ENCODE measurements at places on chromosomes 7 and 10.

- no peak for DNase-seq
These were observed 99.8 kb downstream of the HBP1 start for GRCh38 chr7:107268594-107268993.

- DNase-seq = no peak
These were observed 6.5 kb downstream of the BLVRA start for GRCh38 chr7:43764807-43765491.

- no peak for DNase-seq
These were observed 418.5 kb upstream of the SEMA3A start for GRCh38 chr7:84612981-84613681.

DNA sequence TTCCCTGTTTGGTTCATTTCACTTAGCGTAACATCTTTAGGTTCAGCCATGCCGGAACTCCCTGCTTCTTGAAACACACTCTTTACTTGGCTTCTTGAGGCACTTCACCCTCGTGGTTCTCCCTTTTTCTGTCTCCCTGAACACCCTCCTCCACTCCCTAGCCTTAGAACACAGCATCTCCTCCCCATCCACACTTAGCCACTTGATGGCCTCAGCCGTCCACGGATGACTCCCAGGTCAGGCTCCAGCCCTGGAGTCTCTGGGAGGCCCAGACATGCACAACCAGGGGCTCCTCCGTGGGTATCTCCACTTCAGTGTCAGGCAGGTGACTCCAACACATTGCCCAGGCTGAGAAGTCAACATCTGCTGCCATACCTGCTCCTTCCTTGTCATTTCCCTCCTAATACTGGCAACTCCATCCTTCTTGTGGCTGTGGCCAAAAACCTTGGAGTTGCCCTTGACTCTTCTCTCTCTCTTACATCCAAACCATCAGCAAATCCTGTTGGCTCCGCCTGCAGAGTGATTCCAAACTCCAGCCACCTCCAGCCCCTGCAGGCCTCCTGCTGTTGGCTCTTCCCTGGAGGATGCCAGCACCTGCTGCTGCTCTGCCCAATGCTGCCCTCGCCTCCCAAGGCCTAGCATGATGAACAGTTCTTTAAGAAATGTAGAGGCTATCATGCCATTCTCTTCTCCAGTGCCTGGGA lies 8.4 kb upstream of the INMT start:
- DNase-seq = no peak

GRCh38 chr10:37667736-37668135 lies 189.7 kb downstream of the ZNF248 start:
- DNase-seq = no peak

GRCh38 chr7:116687801-116688201 lies 15.8 kb downstream of the MET start:
- DNase-seq = no peak

GRCh38 chr7:7117935-7118586 lies 64.3 kb upstream of the C1GALT1 start:
- peak; percentile 44 for DNase-seq

DNA sequence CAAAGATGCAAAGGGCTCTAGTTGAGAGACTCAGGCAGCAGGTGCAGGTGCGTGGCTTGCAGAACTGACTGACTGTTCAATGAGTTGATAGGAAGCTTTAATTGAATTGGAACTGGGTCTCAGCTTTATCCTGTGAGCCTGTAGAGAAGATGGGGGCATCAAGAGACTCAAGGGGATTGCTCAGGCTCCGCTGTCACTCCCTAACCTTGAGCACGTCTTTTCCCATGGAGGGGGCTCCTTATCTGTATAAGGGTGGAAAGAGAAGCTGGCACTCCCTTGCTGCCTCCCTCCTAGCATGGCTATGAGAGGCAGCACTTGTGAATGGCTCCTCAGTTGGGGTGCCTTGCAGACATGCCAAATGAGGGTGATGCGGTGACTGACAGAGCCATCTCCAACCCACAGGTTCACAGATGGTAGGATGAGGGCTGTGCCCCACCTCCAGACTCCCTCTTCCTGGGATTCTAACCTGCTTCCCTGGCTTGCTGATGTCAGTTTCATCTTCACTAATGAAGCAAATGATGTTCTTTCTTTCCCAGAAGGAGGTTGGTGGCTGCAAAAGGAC lies 12.4 kb upstream of the PLEKHA1 start:
- DNase-seq = no peak

DNA sequence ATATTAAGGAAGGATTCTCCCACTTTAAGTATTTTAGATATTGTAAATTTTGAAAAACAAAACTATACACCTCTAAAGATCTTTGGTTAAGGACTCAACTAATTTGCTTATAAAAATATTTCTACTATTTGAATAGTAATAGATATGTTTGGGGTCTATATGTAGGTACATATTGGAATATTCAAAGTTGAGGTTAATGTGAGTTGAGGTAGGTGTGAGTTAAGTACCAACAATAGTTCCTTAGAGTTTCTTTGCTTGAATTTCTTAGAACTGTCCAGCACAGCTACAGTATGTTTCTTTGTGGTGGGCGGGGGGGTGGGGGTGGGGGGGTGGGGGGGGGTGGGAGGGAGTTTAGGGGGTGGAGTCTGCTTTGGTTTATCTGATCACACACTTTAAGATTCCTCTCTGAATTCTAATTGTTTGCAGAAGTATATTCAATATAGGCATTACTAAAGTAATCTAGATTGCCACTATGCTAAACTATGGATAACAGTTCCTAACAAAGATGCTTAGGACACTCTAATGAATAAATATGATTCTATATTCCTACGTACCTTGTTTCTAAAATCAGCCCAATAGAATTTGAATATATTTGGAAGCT lies 2.1 kb downstream of the GRM3 start:
- DNase-seq = no peak

DNA sequence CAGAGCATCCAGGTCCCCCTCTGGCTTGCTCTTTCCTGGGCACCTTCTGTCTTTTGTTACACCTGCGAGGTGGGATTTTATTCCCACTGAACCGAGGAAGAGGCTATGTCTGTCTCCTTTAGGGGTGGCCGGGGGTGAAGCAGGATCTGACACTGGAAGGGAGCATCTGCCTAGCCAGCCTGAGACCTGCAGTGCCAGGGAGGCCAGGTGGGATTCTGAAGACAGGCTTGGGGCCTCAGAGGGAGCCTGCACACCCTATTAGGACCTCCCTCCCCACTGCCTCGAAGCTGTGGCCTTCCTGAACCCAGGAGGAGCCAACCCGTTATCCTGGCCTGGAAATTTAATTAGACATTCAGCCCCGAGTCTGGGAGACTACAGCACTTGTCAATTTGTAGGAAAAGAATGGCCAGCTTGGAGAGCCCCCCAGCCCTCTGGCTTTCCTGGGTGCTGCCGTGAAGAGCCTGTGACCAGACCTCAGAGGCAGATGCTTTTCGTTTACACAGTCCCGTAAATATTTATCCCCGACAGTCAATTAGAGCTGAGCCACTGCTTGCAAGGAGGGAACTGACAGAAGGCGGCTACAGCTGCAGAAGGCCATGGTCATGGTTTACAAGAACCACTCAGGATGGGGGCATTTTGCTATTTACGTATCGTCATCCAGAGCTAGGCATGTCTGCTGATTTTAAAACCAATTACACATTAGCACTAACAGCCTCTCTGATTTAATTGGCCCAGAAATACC lies 19.7 kb downstream of the CHAT start:
- DNase-seq = no peak

DNA sequence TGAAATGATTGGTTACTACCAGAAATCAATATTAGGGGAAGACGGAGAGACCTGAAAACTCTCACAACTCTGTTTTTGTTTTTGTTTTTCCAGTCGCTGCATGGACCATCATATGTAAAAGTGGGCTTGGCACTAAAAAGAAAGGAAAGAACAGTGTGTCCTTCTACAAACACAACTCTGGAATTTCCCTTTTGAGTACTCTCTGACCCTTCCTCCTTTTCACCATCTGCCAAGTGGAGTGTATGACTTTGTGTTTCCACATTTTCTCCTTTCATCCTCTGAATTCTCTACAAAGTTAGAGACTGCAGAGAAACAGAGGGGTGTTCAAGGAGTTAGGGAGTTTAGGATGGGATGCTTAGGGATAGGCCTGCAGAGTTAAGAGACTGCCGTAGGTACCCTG lies 92.0 kb downstream of the MDFIC start:
- DNase-seq = no peak

DNA sequence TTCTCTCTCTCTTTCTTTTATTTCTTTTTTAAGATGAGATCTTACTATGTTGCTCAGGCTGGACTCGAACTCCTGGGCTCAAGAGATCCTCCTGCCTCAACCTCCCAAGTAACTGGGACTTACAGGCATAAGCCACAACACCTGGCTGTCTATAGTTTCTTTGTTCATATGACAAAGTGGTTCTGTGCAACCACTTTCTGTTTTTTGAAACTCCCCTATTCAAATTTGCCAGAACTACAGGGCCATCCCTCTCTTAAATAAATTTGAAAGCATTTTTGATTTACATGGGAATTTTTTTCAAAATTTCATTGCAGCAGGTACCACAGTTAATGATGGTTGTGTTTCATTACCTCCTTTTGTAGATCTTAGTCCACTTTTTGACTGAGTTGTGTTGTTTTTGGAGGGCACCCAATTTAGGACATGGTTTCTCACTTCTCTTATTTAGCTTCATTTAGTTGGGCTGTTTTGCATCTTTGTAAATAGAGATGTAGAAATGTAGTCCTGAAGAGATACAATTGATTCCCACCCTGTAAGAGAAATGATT lies 119.2 kb downstream of the LRRC4 start:
- no peak for DNase-seq

DNA sequence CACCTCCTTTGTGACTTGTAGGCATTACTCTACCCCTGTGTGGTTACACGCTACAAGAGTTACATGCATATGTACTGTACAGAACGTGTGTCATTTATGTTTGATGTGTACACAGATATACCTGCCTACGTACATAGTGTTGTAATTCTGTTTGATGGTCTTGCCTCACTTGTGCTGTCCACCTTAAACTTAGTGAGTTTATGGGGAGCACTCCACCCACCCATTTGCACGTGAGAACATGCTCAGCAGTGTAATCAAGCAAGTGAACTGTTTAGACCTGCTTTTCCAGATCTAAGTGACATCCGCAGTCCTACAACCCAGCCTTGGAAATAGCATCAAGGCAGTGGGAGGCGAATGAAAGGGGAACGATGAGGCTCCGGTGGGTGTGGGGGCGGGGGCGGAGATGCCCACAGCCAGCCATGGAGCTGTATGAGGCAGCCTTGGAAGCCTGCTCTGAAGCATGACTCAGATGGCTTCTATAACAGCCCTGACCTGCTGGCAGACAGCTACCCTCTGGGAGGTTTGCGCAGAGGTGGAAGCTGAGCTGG lies 52.1 kb downstream of the SUFU start:
- DNase-seq = no peak

- DNase-seq = no peak
These were observed 163.5 kb upstream of the TCERG1L start for GRCh38 chr10:131475043-131475442.

DNA sequence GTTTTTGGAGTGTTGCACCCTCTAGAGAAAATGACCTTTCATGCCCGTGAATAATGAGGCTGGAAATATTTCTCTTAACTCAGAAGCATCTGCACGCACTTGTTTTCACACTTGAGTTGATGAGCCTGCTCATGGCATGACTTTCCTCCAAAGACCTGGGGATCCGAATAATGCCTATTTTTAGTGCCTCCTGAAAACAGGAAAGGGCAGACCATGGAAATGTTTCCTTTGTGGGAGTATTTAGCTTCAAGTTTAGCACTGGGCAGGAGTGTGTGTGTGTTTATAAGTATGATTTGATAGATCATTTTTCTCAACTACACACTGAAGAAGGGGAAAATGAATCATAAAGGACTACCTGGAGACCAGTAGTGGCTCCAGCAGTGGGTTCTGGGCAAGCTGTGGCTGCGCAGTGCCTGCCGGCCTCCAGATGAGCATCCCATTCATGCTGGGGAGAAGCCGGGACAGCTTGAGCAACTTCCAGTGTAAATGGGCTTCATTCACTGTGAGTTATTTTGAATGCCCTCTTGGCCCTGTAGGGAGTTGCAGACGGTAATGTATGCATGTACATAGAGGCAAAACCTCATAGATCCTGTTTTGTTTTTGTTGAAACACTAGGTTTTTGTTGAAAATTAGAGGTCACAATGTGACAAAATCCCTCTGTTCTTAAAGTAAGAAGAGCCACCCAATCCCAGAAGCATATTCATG lies 117.8 kb upstream of the INSYN2A start:
- no peak for DNase-seq

GRCh38 chr7:132145466-132145865 lies 430.8 kb downstream of the PLXNA4 start:
- DNase-seq = no peak

GRCh38 chr7:158056761-158057160 lies 530.9 kb downstream of the PTPRN2 start:
- DNase-seq = no peak

DNA sequence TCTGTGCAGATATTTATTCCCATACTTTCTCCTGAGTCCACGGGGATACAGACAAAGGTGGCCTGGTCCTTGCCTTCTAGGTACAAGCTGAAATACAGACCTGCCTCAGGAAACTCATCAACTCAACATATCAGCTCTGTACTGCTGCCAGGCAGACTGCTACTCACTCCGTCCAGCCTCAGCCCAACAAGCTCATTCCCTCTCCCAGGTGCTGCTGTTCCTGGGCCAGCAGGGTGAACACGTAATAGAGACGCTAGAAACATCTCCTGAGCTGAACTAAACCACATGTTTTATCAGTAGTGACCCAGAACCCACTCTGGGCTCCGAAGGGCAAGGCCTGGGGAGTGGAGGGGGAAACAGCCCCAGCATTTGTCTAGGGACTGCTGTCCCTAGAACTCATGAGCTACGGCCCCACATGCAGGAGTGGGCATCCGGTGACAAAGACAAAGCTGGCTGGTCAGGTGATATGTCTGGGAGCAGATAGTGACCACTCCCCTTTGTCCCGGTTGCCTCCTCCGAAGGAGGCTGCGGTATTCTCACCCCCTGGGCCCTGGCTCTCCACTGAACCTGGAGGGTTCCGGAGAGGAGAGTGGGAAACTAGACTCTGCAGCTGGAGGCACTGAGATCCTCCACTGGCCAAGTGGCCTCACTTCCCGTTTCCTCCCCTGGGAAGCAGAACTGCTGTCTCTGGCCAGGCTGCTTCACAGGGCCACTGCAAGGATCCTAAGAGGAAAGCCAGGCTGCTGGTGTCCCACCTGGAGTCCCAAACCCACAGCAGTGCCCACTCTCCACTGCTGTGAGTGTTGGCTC lies 116.1 kb downstream of the FAM53B start:
- DNase-seq = no peak

GRCh38 chr7:94431619-94432280 lies 37.1 kb downstream of the COL1A2 start:
- DNase-seq = no peak

Data from D341Med (cell line).